ENCODE measurements at places on chromosomes 6 and 20.

DNA sequence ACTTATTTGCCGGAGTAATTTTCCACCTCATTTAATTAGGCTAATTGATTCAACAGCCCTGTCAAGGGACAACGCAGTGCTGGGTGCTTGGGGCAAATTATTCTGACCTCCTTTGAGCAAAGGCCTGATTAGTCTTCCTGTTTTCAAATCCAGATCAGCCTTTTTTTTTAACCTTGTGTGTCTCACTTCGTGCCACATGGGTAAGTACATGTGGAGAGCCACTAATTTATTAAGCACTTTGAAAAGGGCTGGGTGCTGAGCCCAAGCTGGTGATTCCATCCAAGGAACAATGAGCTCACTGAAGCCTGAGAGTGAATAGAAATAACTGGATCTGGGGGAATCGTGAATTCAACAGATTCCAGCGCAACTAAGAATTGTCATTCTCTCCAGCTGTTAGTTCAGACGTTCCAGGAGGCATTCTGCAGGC is 229.3 kb downstream of the CLIC5 start:
- no peak for DNase-seq

DNA sequence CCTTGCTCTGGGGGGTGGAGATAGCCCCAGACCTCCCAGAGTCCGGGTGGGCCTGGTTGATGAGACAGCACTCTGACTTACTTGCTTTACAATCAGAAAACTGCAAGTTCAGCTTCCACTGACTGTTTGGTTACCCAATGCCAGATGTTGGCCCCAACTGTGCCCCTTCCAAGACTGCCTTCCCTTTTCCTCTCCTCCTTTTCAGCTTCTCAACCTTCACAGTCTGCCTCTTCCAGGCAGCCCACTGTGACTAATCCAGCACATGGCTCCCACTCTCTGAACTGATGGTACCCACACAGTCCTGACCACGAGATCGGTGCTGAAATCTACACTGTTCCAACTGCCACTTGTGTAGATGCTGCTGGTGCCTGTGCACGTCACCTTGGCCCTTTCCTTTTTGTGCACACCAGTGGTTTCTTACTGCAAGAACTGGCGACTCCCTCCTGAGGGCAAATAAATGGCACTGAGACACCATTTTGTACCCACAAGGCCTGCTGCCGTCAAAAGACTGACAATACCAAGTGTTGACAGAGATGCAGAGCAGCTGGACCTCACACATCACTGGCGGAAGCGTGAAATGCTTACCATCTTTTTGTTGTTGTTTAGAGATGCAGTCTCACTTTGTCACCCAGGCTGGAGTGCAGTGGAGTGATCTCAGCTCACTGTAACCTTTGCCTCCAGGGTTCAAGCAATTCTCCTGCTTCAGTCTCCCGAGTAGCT is 1.8 kb upstream of the ARFGAP1 start:
- no peak for DNase-seq

DNA sequence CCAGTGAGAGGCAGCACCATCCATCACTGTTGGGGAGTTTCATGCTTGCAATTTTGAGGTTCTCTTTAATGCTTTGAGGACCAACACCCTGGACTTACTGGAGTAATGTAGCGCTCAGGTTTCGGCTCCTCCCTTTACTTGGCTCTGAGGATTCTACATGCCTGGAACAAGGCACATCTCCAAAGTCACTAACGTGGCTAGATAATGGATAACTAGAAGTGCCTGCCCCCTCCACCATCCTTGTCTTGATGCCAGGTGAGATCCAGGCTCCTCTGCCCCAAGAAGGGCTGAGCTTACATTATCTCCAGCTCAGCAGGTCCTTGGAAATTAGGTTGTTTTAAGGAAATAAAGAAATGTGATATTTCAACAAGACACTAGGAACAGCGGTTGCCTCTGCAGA is 75.5 kb upstream of the ZNFX1 start:
- no peak for DNase-seq

DNA sequence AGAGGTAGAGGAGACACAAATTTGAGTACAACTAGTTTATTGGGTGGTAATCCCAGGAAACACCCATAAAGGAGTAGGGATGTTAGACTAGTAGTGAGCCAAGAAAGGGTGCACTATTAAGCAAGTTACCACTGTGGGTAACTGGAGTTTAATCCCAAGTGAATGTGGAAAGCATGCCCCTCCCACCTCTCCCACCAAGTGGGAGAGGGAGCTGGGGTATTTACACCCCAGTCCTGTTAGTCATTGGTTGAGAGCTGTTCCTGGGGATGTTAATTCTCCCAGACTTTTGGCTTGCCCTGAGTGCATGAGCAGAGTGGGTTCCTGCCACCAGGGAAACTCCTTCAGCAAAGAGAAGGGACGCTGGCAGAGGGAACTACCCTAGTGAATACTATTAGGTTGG is 49.2 kb upstream of the ZFP64 start:
- DNase-seq = no peak

DNA sequence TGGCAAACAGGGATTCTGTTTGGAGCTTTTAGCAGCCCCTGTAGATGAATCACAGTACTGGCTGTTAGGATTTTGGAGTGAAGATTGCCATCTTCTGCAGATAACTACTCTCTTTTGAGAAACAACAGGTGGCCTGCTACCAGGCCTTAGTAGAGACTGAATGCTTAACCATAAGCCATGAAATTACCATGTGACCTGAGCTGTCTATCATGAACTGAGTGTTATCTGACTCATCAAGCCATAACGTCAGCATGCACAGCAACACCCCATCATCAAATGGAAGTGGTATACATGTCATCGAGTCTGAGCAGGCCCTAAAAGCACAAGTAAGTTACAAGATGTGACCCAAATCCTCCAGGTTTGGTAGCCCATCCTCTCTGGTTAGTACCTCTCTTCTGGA is 132.6 kb downstream of the GPR63 start:
- no peak for DNase-seq

GRCh38 chr6:50691814-50692495 is 21.4 kb upstream of the TFAP2D start:
- no peak for DNase-seq

DNA sequence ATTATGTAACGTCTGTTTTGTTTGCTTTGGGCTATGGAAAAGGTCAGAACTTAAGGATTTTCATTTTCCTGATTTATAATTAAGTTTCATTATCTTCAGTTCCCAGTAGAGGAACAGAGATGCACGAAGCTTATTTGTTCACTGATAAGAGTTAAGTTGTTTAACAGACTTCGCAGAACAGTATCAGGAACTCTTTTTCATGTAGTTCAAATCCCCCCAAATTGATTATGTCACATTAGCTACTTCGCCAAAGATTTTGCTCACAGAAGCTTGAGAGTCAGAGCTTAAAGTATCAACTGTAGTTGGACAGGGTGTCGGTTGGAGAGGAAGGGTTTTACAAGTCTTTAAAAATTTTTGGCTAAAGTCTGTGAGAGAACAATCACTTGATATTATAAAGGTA is 43.4 kb downstream of the ZHX3 start:
- DNase-seq = no peak

GRCh38 chr6:20229881-20230280 is 17.6 kb upstream of the MBOAT1 start:
- no peak for DNase-seq

DNA sequence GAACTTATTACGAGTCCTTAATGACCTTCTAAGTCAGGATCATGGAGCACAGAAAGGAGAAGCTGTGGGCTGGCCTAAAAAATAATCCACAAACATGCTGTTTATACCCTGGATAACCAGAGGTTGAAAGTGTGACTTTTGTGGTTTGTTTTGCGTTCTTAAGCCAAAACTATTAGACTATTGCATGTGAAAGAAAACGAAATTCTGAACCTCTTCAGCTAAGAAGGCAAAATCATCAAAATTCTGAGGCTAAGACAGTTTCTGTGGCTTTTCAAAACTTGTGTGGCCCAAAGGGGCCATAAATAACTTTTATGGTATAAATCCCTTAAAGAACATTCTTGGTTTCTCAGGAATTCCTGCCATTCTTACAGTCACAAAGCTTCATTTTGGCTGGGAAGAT is 251.0 kb downstream of the UST start:
- DNase-seq = peak; percentile 34

DNA sequence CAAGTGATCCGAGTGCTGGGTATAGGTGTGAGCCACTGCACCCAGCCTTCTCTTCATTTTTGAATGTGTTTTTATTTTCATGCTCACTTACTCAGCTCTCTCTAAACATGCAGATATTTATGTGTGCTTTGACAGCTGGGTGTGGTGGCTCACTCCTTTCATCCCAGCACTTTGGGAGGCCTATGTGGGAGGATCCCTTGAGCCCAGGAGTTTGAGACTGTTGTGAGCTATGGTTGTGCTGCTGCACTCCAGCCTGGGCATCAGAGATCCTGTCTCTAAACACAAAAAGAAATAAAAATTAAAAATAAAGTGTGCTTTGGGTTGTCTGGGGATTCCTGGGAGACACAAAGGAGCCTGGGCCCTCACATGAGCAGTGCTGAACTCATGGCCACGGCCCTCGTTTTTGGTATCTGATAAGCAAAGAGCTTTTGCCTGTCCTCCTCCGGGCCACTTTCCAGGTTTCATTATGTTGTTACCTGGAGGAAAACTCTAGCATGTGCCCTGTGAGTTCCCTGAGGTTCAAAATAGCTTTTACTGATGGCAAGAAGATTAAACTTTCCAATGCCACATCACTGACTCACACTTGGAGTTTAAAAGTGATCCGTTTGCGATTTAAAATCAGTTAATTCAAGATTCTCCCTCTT is 78.5 kb downstream of the CD164 start:
- DNase-seq = no peak

DNA sequence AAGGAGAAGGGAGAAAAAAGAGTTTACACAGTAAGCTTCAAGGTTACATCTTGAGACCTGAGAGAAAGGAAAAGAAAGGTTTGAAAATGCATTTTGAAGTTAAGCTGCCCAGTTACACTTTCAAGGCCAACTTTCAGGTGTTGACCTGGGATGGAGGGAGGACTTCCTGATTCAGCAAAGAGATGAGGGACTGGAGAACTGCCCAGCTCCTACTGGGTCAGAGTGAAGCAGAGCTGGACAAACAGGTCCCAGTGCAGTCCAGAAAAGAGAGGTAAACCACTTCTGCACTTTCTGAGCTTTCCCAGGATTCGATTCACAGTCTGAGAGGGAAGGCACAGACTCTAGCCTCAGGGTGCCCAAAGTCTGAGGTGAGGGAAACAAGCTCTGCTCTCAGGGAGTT is 6.0 kb upstream of the TJAP1 start:
- no peak for DNase-seq

DNA sequence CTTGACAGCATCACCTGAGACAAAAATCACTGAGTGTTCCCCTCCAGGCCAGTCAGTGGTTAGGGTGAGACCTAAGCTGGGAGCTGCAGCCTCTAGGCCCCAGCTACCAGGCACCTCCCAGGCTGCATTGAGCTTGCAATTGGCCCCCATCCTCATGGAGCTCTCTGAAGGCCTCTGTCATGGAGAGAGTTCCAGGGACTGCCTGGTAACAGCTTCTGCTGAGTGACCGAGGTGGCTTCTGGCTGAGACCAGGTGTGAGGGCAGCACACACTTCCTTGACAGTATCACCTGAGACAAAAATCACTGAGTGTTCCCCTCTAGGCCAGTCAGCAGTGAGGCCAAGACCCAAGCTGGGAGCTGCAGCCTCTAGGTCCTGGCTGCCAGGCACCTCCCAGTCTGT is 283.0 kb downstream of the SMOC2 start:
- no peak for DNase-seq

DNA sequence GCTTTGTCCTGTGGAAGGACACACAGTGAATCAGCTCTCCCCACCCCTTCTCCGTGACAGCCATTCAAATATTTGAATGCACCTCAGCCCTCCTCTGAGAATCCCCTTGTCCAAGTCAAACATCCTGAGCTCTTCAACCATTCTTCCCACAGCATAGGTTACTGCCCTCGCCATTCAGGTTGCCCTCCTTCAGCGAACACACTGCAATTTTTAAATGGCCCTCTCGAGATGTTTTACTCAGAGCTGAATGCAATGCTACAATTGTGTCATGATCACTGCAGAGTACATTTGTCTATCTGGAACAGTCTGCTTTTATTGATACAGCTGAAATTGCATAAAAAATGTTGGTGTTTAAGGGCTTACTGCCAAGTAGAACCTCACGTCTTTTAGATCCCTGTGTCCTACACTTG is 48.9 kb downstream of the SLC2A12 start:
- no peak for DNase-seq

GRCh38 chr6:41272591-41273240 is 13.8 kb downstream of the TREM1 start:
- no peak for DNase-seq

- no peak for DNase-seq
Measured at GRCh38 chr6:39280247-39280731, 33.9 kb downstream of the KCNK17 start.

DNA sequence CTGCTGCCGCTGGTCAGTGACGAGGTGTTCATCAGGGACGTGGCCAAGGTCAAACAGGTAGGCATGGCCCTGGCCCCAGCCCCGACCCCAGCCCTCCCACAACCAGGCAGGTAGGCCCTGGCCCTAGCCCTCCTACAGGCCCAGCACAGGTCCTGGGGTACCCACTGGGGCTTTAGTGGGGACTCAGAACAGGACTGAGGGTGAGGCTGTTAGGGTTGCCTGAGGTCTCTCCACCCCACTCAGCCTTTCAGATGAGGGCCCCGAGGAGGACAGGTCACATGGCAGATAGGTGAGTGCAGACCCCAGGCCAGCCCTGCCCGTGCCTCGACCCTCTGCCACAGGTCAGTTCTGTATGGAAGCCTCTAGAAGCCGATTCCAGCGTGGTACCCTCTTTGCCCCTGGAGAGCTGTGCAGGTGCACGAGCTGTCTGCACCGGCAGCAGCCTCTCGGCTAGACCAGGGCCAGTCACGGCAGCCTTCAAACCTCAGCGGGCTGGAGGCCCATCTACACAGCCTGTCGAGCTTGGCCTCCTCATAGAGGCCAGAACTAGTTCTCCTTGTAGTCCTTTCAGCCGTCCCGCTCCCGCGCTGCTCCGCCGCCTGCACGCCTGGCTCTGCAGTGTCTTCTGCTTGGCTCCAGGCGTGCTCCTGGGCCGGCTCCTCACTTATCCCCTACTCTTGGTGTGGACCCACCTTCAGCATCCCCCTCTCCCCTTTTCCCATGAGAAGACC is 35.5 kb downstream of the PYGB start:
- DNase-seq = no peak

DNA sequence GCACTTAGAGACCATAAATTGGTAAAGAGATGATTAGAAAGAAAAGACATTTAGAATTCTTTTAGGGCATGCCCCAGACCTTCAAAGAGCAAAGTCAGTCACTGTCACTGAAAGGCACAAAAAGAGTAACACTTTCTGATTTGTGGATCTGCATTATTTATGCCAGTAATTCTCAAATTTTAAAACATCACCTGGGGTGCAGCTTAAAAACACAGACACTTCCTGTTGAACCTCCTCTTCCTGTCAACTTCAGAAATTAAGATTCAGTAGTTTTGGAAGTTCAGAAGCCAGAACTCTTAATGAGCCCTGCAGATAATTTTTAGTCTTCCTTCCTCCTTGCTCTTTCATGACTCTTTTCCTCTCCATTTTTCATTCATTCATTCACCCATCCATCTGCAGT is 137.5 kb downstream of the NRN1 start:
- no peak for DNase-seq
